Right lobe of liver (tissue), 6 donors: ENCODE measurements at places on chromosomes 2 and 18. TPM values are rescaled to one million over a fixed set of nuclear protein-coding genes. Genes with fewer than 3 reads are reported as not detected.

DNA sequence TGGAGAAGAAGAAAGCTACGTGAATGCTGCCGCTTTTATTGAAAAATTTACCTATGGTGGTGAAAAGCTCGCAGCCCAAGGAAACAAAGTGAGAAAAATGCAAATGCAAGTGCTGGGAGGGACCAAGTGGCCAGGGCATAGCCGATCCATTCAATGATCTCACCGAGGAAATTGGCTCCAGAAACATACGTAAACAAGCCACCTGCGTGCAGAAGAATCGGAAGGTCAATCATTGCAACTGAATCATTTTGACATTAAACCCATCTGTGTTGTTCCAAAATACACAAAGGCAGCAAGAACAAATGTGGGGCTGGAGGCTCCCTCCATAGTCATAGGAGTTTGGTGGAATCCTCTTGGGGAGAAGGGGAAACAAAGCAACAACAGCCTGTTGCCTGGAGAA lies 51.5 kb downstream of the SRD5A2 start:
- no peak for DNase-seq

DNA sequence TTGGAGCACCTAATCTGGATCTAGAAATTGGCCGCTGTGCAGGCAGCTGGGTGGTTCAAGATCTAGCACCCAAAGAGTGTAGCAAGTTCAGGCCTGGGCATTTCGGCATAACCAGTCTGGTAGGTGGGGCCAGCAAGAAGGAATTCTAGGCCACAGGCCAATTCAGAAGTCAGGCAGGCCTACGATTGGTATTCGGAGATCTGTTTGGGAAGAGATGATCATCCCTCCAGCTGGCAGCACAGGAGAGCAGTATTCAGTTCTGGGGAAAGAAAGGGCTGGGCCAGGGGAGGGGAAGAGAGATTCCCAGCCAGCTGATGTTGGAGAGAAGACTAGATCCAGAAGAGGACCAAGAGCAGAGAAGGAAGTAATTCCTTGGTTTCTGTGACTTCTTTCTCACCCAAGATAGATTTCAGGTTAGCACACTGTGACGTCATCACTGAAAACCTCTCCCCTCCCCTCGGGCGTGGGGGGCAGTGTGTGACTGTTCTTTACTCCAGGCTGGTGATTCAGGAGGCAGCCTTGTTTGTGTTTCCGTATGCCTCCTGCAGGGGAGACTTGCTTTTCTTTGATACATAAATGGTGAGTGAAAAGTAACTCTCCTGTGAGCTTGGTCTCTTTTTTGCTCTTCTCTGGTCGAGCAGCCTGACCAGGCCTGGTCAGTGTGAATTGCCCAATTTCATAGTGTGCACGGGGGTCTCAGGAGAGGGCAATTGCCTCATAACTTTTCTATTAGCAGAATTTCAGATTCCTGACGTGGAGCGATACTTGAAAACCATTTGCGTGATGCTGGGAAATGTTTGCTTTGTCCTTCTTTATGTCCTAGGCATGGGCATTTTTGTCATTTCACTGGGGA lies 61.1 kb downstream of the MEIS1 start:
- peak; percentile 77 for DNase-seq

DNA sequence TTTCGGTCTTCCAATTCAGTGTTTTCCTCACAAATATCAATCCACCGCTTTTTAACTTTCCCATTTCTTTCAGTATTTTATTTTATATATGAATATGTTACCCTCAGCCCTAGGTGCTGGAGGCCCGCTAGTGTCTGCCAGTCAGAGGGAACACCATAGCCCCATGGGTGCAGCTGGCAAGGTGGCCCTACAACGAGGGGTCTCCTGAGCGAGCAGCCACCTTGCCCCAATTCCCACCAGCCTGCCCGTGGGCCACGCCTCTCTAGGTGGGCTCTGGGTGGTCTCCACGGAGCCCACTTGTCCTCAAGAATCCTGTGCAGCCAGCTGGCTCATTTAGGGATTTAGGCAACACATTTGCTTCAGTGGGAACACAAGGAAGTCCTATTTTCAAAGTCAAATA lies 72.5 kb upstream of the RGPD5 start:
- DNase-seq = no peak

- DNase-seq = no peak
Observed at GRCh38 chr2:165675551-165675968, 118.5 kb downstream of the GALNT3 start.

GRCh38 chr18:48583573-48583972 lies 44.7 kb downstream of the CTIF start:
- DNase-seq = no peak

GRCh38 chr18:7248877-7249276 lies 18.0 kb downstream of the LRRC30 start:
- no peak for DNase-seq

DNA sequence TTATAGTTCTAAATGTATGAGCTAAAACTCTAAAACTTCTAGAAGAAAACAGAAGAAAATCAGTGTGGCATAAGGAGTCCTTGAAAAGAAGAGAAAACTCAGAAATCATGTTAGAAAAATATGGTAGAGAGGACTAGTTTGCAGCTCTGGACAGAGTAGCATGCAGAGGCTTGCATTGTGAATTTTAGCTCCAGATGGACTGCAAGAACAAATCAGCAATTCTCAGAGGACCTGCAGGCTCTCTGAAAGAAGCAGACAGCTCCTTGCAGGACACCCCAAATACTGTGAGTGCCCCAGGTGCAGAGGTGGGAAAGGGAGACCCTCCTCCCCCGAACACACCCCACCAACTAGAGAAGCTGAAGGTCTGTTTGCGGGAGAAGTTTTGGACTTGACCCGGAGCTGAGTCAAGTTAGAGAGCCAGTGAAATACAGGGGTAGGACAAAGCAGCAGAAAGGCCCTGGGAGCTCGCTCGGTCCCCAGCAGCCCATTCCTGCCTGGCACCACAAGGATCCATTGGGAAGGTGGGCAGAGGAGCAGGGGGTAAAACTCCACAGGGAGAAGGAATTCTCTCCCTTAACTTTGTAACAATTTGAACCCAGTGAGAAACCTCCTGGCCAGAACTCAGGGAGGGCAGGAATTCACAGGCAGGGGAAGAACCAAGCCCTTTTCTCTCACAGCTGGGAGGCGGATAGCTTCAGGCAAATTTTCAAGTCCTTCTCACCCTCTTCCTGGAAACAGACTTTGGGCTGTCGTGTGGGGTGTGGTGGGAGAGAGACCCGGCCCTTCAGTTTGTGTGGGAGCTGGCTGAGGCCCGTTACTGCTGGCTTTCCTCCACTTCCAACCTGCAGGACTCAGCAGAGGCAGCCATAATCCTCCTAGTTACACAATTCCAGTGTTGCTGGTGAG lies 216.2 kb upstream of the SLC35G4 start:
- DNase-seq = no peak

The DSC2 gene
- 4.6 TPM for total RNA-seq

GRCh38 chr2:207960090-207960489 lies 65.2 kb downstream of the PLEKHM3 start:
- no peak for DNase-seq

The ABCB11 gene
- total RNA-seq = 127 TPM

GRCh38 chr2:48691935-48692691 lies 63.4 kb downstream of the LHCGR start:
- no peak for DNase-seq

DNA sequence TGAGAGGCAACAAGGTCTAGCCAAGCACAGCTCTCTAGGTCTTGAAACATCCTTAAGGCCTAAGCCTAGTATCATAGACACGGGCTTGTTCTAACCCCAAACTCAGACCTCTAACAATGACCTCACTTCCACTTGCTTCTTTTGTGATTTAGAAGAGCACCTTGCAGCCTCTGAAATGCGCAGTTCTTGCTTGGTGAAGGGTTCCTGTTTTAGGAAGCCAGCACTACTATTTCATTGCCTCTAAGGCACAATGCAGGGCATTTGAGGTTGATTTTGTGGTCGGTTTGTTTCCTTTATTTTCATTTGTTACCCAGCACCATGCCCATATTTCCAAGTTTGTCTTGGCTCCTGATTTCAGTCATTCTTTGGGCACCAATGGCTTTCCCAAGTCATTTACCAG lies 117.0 kb upstream of the CYP1B1 start:
- no peak for DNase-seq
